Fibroblast of skin of abdomen (primary cell): ENCODE measurements at places on chromosomes 2 and 18.
A peak's percentile ranks its signal among the peaks of the same experiment; 100 is the strongest.

DNA sequence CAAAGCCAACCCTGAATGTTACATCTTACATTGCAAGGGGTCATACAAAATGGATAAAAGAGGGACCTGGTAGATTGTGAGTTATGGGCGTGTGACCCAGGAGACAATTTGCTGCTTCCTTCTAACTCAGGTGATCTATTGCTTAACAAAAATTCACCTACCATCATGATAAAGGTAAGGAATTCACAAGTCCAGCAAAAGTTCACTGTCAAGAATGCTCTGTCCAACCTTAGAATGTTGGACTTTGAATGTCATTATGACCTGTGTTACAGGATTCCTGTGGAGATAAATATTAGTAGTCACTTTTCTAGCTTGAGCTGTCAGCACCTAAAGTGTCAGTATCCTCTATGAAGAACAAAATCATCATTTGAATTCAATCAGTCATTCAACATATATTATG, 7.9 kb upstream of the KLF7 start:
- no peak for DNase-seq

DNA sequence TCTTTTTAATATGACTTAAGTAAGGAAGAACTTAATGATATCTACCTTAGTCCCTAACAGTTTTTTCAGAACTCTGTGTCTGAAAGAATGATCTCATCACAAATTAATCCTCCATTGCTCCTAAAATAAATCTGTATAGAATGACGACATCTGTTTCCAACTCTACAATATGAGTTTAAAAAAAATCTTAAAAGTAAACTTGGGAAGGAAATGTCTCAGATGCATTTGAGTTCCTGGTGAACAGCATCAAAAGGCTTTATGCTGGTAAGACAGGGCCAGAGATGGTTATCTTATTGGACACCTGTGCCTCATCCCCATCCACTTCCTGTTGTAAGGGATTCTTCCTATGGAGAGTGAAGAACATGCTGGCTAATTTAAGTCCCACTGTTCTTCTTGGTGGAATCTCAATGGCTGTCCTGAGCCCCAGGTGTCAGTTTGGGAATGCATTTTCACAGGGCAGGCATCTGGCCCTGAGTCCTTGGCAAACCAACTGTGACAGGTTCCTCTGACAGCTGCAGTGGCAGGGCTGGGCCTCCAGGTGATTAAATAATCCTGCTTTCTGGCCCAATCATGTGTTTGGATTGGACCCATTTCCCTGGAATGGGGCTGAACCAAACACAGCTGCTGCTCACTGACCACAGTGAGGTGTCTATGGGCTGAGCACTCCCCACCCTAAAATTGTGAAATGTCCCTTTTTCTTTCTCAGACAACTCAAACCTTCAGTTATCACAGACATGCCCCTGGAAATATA, 12.9 kb upstream of the NCKAP5 start:
- peak; percentile 27 for DNase-seq

DNA sequence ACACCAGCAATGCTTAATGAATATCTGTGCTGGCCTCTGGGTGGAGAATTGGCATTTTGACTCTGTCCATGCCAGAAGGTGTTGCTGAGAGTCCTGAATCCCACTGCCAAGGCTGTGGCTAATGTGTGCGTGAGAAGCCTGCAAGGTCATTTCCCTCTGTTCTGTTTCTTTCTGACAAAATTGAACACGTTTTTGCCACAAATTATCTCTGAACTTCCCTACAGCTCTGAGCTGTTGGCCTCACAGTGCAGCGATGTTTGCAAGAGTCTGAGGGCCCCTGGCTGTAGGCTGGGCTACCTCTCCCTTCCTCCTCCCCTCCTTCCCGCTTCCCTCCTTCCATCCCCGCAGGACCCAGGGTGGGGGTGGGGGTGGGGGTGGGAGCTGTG, 154.1 kb upstream of the HS6ST1 start:
- DNase-seq: no peak

DNA sequence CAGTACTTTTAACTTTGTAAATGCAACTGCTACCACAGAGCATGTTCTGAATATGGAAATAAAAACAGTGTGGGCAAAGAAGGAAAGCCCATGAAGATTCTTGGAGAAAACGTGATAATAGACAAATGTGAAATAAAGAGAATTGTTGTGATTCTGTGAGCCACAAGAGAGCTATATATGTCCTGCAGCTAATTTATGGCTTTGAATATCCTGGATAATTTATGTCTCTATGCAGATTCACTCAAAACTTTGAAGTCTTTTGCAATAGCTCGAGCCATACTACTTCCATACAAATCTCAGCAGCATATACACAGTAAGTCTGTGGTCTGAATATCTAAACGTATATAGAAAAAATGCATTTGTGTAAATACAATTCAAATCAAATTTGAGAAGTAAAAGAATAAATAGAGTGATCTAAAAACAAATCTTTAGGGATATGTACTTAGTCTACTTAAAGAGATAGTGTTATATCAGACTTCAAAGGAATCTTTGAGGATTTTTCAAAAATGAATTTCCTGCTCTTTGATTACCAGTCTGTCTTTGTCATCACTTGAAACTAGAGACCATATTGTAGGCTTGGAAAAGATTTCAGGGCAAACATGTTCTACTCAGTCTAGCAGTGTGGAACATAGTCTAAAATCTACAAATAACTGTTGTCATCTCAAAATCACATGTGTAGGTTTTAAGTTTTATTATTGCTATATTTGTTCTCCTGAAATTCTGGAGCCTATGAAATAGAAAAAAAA, 107.1 kb downstream of the CSRNP3 start:
- DNase-seq: peak; percentile 66

GRCh38 chr2:82478641-82479040, 1980.4 kb downstream of the SUCLG1 start:
- no peak for DNase-seq

GRCh38 chr2:222280795-222281194, 18.0 kb downstream of the PAX3 start:
- peak; percentile 58 for DNase-seq

GRCh38 chr2:143469323-143469722, 340.1 kb downstream of the ARHGAP15 start:
- DNase-seq: no peak

DNA sequence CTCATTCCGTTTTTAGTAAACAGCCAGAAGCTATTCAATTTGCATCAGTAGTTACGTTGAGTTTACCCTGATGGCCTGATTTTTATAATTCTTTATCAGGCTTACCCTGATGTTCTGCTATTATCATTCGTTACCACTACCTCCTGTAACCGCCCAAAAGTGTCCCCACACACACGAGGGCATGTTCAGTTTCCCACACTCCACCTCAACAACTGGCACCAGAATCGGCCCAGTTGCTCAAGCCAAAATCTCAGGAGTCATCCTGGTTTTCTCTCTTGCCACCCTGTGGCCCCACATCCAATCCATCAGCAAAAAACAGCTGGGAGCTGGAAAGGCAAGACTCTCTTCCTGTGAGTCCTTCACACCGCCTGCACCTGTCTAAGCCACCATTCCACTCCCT, 102.9 kb upstream of the RAB6C start:
- DNase-seq: no peak

- DNase-seq: no peak
Observed at GRCh38 chr2:184637781-184638180, 39.5 kb downstream of the ZNF804A start.
